ENCODE measurements at places on chromosomes 3 and 15.

GRCh38 chr3:17808994-17809393, 66.6 kb upstream of the TBC1D5 start:
- peak; percentile 64 for DNase-seq

DNA sequence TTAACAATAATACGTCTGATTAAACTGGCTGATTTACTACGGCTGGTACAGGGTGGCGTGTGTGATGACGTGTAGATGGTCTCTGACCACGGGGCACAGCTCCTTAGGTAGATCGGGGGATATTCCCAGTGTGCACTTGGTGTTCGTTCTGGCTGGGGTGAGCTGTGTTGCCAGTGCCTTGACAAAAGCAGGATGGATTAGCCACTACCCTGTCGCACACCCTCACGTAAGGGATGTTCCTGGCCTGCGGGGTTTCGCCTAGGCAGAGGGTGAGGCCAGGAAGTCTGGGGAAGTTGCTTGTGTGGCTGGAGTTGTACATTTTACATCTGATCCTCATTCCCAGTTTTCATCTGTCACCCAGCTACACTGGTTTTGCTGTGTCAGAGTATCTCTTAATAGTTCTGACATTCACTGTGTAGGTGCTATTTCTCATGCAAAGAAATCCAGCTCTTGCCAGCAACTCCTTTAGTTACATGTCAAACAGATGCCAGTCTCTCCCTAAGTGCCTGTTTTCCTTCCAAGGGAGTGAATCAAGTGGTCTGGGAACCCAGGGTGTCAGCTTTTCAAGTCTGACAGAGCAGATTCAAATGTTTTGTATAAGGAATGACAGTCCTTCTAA, 66.1 kb upstream of the CCR4 start:
- DNase-seq, result no peak

DNA sequence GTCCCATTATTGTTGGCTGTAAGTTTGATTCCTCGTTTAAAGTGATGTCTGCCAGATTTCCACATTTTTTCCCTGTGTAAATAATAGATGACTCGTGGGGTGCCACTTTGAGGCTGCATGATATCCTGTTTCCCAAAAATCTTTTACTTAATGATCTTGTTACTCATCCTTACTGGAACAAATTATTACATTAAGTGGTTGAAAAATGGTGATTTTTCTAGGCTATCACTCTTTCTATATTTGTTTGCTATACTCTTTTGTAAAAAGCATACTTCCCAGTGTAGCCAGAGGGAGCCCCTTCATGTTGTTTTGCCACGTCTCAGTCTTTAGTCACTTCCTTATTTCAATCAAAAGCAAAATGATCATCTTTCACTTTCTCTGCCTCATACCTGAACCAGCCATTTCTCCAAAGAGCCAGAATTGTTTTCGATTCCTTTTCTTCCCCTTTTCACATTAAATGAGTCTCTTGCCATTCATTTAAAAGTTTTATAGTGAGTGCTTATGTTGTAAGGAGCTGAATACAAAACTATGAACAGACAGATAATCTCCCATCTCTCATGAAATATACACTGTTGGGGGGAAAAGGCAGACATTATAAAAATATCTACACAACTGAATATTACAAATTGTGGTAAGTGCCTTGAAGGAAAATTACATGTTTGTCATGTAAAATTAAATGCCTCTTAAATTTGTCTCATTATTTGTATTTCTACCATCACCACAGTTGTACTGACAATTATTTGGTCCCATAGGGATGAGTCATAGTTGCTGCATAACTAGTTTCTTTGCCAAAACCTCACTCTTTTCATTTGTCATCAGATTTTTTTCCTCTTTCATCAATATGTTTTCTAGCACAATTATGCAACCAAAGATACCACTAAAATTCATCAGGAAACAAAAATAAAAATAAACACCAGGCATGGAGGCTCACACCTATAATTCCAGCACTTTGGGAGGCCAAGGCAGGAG, 41.5 kb downstream of the ADGRG7 start:
- peak; percentile 90 for DNase-seq

- DNase-seq, result peak; percentile 54
Observed at GRCh38 chr3:63961891-63962290, 49.7 kb upstream of the SCAANT1 start.

- peak; percentile 4 for DNase-seq
Observed at GRCh38 chr3:69012800-69013252, 658 bp downstream of the EOGT start.

GRCh38 chr15:84033793-84034553, 201.6 kb upstream of the GOLGA6L4 start:
- DNase-seq, result peak; percentile 38

- DNase-seq, result no peak
Observed at GRCh38 chr3:184637705-184638104, 74.2 kb downstream of the MAGEF1 start.

DNA sequence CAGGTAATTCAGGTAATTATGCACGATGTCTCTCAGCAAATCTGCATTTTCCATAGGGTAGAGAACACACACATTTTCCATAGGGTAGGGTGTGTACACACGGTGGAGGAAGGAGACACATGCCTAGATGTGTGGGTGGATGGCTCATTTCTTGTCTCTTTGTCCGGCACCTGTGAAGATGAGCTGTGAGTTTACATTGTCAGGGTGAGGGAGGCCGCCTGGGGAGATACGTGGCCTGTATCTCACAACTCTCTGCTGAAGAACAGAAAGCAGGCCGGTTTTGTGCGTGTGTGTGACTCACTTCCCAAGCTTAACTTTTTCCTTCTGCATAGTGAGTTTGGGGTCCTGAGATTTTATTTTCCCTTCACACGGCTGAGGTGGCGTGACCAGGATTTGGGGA, 60.3 kb downstream of the SLC6A6 start:
- DNase-seq, result no peak

- no peak for DNase-seq
Observed at GRCh38 chr3:118990823-118991560, 43.7 kb downstream of the IGSF11 start.

GRCh38 chr3:68033867-68034266, 379.5 kb upstream of the SUCLG2 start:
- no peak for DNase-seq

Measured in PC-3 (cell line).